Skeletal muscle tissue (tissue), 5 donors: ENCODE measurements at places on chromosomes 11 and 22. TPM values are rescaled to one million over a fixed set of nuclear protein-coding genes. Genes with fewer than 3 reads are reported as not detected.

Gene ABCC8
- 3.7 TPM for total RNA-seq

Gene LRRC10B
- not detected for total RNA-seq

Gene TCF20
- 13.0 TPM for total RNA-seq

Gene ZMAT5
- total RNA-seq, result 18.8 TPM

Gene SCUBE2
- 37.1 TPM for total RNA-seq

Gene TESMIN
- total RNA-seq, result not detected

Gene PRR33
- total RNA-seq, result 1.0 TPM

Gene COX8A
- total RNA-seq, result 481 TPM

Gene DTX4
- 9.9 TPM for total RNA-seq

Gene CSNK2A3
- total RNA-seq, result 0.52 TPM

Gene CBLIF
- total RNA-seq, result not detected

Gene OR10D3
- total RNA-seq, result 0.52 TPM

Gene MUC5B
- total RNA-seq, result not detected

Gene DGAT2
- 19.3 TPM for total RNA-seq

Gene RNF169
- total RNA-seq, result 18.3 TPM

Gene HINFP
- 18.3 TPM for total RNA-seq

Gene NAALAD2
- total RNA-seq, result 4.2 TPM

Gene SFI1
- total RNA-seq, result 11.5 TPM

Gene SMTNL1
- total RNA-seq, result 69.9 TPM

Gene TIRAP
- total RNA-seq, result 3.1 TPM

Gene TIGD3
- not detected for total RNA-seq

Gene OVOL1
- not detected for total RNA-seq

Gene PANX3
- not detected for total RNA-seq

Gene KRTAP5-10
- not detected for total RNA-seq

Gene CABP7
- total RNA-seq, result not detected

Gene PDE3B
- 5.2 TPM for total RNA-seq

Gene AIFM3
- under 0.01 TPM for total RNA-seq

Gene IL10RA
- 8.9 TPM for total RNA-seq

Gene TUB
- total RNA-seq, result 8.9 TPM

Gene OSM
- total RNA-seq, result 0.52 TPM

Gene CRYBA4
- total RNA-seq, result not detected

Gene CHRNA10
- total RNA-seq, result 0.52 TPM

Gene PIWIL4
- total RNA-seq, result 8.9 TPM

Gene CDK2AP2
- total RNA-seq, result 2.6 TPM

Gene C22orf31
- total RNA-seq, result 1.6 TPM

Gene WNT11
- total RNA-seq, result 18.3 TPM

Gene CHCHD10
- 3.7 TPM for total RNA-seq

Gene HNRNPUL2
- 18.8 TPM for total RNA-seq

Gene NDUFV1
- 178 TPM for total RNA-seq

Gene POU2AF2
- not detected for total RNA-seq

Gene RAB36
- total RNA-seq, result 0.52 TPM

Gene C11orf65
- total RNA-seq, result 1.0 TPM

Gene COMMD9
- 38.1 TPM for total RNA-seq
